NCI-H1694 (cell line): ENCODE measurements at places on chromosomes 11 and 22.

- no peak for DNase-seq
Observed at GRCh38 chr11:17601676-17602075, 54.6 kb downstream of the OTOG start.

- DNase-seq = no peak
Observed at GRCh38 chr11:109957000-109957399, 136.2 kb upstream of the ZC3H12C start.

GRCh38 chr22:37996079-37996478 lies 11.7 kb upstream of the SOX10 start:
- no peak for DNase-seq

DNA sequence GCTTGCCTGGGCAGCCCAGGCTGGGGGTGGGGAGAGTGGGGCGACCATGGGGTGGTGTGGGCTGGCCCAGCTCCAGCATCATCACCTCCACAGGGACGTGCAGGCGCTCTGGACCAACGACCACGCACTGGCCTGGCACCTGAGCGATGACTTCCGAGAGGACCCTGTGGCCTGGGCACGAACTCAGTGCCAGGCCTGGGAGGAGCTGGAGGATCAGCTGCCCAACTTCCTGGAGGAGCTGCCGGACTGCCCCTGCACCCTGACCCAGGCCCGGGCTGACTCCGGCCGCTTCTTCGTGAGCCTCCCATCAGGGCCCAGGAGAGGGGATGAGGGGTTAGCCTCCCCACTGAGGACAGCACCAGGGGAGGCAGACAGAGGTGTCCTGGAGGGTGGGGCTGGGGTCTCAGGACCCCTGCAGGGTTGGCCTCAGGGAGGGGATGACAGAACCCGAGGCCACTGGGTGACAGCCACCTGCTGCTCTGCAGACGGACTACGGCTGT lies 3.8 kb downstream of the SUSD2 start:
- no peak for DNase-seq
